H1 (cell line): ENCODE measurements at places on chromosomes 6 and 20.
A peak's percentile ranks its signal among the peaks of the same experiment; 100 is the strongest.

GRCh38 chr6:146874278-146875018, 275.7 kb downstream of the ADGB start:
- no peak for DNase-seq

GRCh38 chr20:20836836-20837235, 124.4 kb upstream of the RALGAPA2 start:
- DNase-seq, result no peak

DNA sequence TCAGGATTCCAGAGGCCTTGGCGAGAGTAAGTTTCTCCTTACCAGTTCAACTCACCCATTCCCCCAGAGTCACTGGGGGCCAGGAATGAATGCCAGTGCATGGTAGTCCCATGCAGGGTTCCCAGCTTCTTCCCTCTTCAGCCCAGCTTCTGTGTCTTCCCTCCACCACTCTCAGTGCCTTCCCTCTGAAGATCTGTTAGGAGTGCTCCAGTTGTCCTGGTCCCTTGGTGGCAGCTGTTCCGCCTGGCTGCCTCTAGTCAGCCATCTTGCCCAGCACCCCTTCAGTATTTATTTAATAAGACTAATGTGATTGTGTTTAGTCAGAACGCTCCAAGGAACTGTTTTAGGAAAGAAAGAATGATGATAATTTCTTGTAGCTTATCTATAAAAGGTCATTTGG, 23.1 kb downstream of the FIG4 start:
- no peak for DNase-seq

DNA sequence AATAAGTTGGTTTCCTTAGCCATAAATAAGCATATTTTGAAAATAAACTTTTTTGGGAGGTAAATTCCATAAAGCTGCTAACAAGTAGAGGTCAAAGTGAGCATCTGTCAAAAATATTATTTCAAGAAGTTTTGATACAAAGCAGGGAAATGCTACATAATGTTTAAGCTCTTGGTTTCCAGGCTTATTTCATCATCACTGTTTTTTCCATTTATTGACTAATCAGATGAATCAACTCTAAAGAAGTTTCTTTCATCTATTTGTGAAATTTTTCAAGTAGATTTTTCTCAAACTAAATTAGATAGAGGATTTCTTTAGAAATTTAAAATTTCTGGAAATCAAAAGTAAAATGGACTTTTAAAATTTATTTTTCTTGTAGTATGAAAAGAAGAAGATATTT, 89.5 kb upstream of the TBX18 start:
- DNase-seq, result no peak

- DNase-seq, result no peak
These were observed 617 bp upstream of the TSPYL1 start for GRCh38 chr6:116280161-116280932.

GRCh38 chr6:89385156-89385667, 26.9 kb downstream of the RRAGD start:
- DNase-seq, result no peak

- DNase-seq, result no peak
These were observed 58.0 kb upstream of the ARHGAP18 start for GRCh38 chr6:129767776-129768485.

DNA sequence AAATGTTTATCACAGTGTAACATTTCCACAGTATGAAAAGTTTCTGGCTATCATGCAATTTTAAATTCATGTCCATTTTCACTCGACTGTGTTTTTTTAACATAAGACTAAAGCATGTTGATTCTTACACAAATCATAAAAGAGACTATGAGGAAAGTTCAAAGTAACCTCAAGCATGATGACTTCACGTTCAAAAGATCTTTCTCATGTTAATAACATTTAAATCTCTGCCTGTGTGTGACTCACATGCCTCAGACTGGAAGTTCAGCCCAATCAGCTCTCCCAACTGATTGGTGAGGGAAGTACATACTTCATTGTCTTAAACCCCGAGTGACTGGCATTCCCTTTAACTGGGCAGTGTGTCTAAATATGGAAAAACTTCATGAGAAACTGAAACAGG, 37.4 kb downstream of the ATXN1 start:
- peak; percentile 47 for DNase-seq

- no peak for DNase-seq
These were observed 72.3 kb downstream of the BTBD9 start for GRCh38 chr6:38567436-38567835.

DNA sequence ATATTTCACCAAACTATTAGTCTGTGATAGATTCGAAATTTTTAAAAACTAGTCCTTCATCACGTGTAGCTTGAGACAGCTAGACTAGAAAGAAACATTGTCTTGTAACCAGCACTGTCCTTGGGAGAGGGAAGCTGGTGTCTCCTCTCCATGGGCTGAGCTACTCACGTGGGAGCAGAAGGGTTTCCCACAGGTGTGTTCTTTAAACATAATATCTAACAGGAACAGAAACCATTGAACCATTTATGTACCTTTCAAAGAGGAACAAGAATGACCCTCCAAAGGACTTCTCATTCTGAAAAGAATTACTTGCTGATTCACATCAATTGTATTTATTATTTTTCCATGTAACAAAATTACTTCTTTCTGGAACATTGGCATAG, 72.4 kb upstream of the SYNJ2 start:
- DNase-seq, result no peak

DNA sequence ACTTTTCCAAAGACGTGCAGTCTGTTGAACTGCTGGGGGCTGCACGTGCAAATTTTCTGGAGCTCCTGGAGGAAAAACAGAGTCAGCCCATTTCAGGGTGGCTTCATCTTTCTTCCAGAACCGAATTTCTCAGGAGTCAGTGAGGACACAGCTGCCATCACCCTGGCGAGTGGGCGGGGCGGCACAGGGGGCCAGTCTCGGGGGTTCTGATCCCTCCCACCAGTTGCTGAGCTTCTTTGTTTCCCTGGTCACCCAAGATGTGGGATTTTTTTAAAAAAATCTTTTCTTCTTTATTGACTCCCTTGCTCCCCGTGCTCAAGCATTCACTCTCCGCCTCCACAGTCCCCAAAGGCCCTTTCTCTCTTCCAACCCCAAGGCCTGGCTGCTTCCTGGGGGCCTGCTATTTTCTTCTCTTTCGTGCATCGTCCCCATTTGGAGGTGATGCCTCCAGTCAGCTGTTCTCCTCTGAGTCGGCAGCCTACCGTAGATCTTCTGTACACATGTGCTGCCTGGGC, 8.9 kb downstream of the C6orf118 start:
- no peak for DNase-seq

DNA sequence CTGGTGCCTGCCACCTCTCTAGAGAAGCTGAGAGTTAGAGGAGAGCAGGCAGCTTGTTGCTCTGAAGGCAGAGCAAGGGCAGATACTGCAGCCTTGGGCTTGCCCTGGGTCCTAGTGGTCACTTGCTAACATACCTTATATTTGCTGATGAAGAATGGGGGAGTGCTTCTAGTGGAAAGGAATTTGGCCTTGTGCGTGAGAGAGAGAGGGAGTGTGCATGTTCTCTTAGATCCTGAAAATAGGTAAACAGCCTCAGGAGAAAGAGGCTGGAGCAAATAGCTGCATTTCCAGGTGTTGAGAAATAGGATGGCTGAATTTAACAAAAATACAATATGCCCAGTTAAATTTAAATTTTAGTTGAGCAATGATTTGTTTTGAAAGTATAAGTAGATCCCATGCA, 724.5 kb upstream of the FLRT3 start:
- no peak for DNase-seq

DNA sequence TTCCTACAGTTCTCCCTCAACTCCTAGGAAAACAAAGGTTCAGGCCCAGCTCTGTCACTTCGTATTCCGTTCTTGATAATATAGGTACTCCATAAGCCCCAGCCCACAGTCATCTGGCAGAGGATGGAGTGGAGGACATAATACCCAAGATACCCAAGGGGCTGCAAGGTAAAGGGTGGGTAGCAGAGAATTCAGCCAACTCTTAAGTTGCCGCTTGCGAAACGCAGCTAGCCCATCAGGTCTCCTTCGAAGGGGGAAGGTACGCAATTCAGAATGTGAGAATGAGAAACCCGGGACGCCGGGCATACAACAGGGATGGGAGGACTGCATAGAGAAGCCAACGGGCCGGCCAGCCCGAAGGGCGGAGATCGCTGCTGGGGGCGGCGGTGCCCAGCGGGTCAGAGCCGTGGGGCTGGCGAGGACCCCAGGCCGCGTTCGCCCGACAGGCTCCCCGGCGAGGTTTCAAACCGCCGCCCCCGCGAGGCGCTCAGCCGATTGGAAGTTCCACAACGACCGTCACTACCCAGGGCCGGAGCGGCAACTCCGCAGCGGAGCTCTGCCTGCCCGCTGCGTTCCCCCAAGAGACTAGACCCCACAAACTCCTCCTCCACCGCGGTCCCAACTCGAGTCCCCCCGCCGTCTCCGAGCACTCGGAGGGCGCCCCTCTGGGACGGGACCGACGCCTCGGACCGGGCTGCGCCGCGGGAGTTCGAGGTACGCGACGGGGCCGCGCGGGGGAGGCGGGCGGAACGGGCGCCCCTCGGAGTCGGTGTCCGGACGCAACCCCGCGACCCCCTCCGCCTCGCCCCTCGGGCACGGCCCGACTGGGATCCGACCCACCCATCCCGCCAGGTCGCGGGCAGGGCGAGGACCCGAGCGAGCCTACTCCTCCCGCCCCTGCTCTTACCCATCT, 911 bp downstream of the CDK19 start:
- peak; percentile 71 for DNase-seq

- DNase-seq, result no peak
These were observed 16.6 kb downstream of the SLC2A12 start for GRCh38 chr6:134035823-134036296.

GRCh38 chr6:19153270-19153980, 683.7 kb upstream of the ID4 start:
- no peak for DNase-seq

- no peak for DNase-seq
These were observed 129.2 kb downstream of the GMPR start for GRCh38 chr6:16367571-16367970.

DNA sequence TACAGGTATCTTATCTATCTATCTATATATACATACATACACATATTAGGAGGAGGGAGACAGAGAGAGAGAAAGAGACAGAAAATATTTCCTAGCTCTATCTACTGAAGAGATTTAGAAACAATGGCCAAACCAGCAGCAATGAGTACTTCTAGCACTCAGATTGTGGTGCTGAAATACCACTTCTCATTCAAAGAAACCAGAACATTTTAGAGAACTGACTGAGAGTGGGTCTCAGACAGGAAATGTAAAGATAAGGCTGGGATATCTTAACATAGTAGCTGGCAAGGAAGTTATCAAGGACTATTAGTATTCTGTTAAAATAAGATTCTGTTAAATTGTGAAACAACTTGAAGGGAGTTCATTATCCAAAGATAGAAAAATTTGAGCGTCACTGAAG, 57.0 kb downstream of the DNAAF9 start:
- no peak for DNase-seq

- no peak for DNase-seq
These were observed 343.3 kb downstream of the BCKDHB start for GRCh38 chr6:80449726-80450125.

DNA sequence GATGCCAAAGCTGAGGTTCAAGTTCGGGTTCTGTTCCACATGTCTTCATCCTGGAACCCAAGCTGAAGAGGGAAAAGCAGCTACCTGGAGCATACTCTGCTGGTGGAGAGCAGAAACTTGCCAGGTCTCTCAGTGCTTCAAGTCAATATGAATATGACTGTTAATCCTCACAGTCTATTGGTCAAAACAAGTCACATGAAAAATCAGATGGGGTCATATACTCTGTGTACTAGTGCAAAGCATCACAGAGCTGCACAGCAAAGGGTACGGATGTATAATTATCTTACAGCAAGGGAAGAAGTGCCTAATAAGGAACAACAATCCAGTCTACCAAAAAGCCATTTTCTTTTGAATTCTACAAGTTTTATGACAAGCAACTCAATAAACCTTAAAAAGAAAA, 11.6 kb downstream of the NCOA7 start:
- DNase-seq, result no peak

DNA sequence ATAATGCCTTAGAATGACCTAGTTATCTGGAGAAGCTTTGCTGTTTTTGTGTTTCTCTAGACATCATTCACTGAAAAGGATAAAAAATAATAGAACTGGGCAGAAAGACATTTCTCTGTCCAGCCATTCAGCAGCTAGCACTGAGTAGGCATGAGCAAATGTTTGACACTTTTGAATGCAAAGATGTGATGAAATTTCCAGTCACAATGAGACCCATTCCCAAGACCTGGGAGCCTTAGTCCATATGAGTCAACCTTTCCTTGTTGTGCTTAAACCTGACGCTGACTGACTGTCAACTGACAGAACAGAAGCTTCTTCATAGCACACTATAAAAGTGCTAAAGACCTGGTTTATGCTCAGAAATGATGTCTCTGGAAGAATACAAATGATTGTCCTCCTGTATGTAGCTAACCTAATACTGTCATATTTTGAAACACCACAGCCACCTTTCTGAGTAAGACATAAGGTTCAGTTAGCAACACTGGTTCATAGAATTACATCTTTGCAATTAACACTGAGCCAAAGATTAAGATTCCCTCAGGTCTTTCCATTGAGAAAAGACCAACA, 17.1 kb downstream of the RALGAPA2 start:
- DNase-seq, result no peak

GRCh38 chr6:13427316-13427715, 60.1 kb downstream of the GFOD1 start:
- DNase-seq, result no peak

- no peak for DNase-seq
These were observed 51.5 kb downstream of the PTPRT start for GRCh38 chr20:43138061-43138770.

DNA sequence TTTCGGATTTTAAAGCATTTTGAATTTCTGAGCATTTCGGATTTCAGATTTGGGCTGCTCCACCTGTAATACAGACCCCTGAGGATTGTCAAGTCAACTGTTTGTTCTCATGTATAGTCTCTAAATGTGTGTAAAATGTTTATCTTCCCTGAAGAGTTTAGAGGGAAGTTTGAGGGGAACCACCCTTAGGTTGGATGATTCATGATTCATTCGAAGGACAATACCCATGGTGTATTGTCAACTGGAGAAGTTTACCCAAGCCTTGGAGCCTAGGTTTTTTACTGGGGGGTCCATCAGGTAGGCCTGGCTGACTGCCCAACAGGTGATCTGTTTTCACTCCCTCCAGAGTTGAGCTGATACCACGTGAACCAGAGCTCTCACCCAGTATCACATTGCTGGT, 18.9 kb downstream of the GSTA4 start:
- DNase-seq, result no peak

DNA sequence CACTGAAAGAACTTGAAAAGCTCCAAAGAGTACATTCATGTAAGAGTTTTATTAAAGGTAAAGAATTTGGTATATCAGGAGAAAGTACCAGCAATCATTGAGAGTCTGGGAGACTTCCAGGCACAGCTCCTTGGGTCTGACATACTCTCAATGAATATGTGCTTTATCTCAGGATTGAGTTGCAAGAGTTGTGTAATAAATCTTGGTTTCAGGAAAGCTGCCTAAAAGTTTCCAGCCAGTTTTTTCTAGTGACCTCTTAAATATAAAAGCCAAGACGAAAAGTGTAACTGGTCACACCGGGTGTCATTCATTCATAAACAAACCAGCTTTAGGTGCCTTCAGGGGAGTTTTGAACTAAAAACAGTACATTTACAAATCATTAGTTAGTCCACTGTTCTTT, 21.6 kb upstream of the GJA1 start:
- no peak for DNase-seq

GRCh38 chr6:144266091-144266649, 19.0 kb upstream of the UTRN start:
- no peak for DNase-seq

GRCh38 chr6:16592223-16592911, 168.9 kb downstream of the ATXN1 start:
- no peak for DNase-seq

GRCh38 chr6:169082817-169083507, 170.7 kb downstream of the THBS2 start:
- no peak for DNase-seq

- DNase-seq, result no peak
These were observed 46.7 kb downstream of the SNX9 start for GRCh38 chr6:157869673-157870302.
